ENCODE measurements at places on chromosomes 1 and 21.
A peak's percentile ranks its signal among the peaks of the same experiment; 100 is the strongest.

DNA sequence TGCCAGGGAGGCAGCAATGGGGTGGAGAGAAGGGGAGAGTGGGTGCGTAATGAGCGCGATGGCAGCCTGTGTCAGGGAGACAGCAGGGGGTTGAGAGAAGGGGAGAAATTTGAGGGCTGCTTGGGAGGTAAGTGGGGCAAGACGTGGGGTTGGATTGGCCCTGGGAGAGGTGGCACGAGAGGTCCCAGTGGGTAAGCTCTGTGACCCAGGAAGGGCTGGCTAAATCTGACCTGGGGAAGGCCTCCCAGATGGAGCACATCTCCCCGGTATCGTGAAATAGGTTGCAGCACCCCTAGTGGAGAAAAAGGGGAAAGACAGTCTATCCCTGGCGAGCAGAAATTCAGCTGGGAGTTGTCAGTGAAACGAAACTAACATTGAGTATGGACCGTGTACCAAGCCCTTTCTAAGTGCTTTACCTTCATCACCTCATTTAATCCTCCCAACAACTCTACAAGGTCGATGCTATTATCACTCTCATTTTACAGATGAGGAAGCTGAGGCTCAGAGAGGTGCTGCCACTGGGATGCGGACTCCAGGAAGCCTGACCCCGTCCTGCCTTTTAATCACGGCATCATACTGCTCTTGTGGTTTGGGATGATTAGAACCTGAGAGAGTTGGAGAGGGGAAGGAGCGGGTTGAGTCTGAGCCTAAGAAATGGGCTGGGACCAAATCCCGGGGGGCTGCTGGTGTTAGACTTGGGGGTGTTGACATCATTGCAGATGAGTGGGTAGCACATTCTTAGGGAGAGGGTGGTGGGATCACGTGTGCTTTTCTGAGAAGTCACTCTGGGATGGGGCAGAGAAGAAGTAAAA, 56.6 kb upstream of the RPL11 start:
- DNase-seq, result peak; percentile 69

DNA sequence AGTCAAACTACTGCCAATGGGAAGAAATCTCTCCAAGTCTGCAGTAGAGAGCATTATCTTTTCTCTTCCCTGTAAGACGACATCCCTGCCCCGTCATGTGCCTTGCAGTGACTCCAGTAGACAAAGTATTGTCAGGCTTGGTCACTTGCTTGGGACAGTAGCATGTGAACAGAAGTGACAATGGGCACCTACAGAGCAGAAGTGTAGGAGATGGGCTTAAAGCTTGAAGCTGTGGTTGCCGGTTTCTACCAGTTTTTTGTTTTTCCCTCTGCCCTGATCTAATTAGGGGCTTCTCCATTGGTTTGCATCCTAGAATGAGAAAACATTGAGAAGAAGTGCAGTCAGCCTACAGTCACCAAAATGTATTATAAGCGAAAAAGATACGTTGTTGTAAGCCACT, 12.7 kb downstream of the F3 start:
- DNase-seq, result no peak

DNA sequence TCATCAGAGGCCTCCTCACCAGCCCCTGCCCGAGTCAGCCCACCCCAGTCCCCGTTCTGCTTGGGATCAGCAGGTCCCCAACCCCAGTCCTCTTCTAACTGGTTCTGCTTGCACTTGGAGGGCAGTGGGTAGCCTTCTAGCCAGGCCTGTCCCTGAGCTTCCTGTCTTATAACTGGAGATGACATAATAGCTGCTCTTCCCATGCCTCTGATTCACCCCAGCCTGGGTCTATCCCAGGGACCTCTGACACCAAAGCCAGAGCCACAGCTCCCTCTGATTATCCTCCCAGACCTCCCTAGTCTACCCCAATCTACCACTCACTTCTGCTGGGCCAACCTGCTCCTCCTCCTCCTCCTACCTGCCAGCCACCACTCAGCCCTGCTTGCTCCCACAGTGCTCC, 31.4 kb downstream of the IQGAP3 start:
- DNase-seq, result no peak

- DNase-seq, result no peak
Observed at GRCh38 chr1:87121711-87122163, 206.9 kb upstream of the LMO4 start.

DNA sequence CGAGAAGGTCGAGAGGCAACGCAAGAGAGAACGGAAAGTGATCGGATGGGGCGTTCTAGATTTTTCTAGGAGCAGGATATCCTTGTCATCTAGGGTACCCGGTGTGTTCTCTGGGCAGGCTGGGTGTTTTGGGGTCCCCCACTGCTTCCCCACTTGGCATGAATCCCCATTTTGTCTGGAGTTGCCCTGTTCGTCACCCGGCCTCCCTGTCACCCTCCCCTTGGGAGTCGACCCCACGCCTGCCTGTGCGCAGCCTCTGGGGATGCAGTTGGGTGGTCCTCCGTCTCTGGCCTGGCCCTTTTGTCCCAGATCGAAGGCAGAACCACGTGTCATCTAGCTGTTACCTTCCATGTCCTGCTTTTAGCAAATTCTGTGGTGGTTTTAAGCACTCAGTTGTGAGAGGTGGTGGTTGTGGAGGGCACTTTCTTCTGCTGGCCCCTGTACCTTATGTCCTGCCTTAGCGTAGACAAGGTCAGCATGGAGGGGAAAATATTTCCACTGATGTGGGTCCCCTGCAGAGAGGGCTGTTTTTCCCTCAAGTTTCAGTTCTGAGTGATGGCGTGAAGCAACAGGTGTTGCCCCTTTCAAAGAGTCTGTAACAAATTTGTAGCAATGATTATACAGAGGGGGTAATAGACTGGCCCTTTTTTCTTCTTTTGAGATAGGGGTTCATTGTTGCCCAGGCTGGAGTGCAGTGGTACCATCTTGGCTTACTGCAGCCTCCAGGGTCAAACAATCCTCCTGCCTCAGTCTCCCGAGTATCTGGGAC, 35.6 kb downstream of the CHAF1B start:
- DNase-seq, result no peak

DNA sequence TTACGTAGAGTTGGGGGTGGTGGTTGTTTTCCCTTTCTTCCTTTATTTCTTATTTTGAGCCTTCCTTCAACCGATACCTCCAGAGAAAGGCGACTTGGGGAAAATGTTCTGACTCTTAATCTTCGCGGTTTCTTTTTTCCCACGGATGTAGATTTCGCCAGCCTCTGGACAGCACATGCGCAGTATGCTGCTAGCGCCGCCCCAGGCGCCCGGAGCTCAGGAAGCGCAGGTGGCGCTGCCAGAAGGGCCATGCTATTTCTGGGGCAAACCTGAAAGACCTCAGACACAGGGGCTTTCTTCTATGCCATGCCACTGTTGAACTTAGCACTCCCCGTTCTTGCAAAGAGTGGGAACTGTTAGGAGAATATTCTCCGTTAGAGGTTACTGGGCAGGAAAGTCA, 392.1 kb downstream of the KIF26B start:
- DNase-seq, result no peak

GRCh38 chr1:98003442-98003841, 82.6 kb upstream of the DPYD start:
- DNase-seq, result no peak

DNA sequence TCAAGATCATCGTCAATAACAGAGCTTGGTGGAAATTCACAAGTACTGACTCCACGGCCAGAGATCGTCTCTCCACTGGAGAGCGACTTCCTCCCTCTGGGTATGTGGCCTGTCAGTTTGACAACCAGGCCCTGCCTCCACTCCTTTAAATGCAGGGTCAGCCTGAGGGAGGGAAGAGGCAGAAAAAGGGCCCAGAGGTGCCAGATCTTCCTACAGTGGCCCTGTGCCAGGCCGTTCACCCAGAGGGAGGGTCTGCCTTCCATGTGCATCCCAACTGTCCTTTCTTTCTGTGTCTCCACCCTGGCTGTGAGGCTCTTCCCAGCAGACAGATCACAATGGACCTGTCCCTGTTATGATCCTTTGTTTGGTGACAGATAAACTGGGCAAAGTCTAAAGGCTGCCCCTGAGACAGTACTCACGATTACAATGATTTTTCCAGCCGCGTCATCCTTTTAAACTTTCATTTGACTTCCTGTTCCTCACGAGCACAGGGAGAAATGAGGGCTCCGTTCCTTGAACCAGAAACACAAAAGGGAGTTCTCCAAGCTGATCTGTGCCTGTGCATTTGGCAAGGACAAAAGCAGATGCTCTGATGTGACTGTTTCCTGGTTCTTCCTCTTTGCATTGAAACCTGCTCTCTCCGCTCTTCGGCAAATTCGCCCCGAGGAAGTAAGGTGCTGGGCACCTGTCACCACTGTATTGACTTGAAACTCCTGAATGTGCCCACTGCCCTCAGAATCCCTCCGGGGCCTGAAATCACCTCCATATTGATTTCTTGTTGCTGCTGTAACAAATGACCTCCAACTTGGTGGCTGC, 126.7 kb downstream of the PGBD5 start:
- peak; percentile 8 for DNase-seq

GRCh38 chr1:150420560-150421265, 56.8 kb downstream of the RPRD2 start:
- no peak for DNase-seq

DNA sequence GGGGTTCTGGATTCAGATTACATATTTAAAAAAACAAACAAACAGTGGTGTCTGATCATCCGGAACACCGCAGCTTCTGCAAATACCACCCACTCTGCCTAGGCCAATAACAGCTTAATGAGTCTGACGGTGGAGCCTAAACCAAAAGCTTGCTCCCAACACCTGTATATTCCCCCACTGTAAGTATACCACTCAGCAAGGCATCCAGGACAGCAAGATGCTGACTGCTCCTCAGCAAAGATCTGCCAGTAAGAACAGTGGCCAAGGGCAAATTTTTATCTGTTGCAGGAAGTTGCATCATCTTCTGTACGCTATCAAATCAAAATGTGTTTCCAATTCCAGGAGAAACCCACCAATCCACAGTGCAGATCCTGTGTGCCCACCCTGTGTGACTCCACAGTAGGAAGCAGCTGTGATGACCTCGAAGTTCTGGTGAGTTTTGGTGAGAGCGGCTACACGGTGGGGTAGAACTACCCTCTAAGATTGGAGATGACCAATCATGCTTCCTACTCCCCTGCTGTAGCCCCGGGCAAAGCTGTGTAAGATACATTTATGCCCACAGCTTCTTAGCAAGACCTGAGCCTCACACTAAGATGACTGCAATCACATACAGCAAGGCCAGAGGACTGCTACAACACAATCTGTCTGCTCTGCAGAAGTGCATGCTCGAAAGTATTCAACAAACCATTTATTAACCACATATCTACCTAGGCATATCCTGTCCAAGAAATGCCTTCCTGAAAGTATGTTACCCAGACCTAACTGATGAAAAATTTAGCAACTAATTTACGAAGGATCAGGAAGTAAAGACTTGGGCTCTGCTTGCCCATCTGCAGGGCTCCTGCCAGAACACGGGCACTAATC, 30.5 kb downstream of the SIPA1L2 start:
- no peak for DNase-seq

DNA sequence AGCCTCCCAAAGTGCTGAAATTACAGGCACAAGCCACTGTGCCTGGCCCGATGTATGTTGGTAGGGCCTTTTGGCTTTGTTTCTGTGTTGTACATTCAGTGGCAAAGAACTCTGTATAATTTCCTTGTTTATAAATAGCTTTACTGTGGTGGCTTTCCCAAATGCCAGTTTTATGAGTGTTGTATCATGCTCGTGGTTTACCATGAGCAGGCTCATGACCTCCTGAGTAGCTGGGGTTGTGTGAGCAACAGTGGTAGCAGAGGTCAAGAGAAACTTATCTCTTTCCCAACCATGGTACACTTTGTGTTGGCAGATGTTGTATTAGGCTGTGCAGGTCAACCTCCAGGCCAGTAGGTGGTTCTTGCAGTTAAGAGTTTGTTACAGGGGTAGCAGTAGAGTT, 420.4 kb upstream of the BEND5 start:
- DNase-seq, result no peak

- DNase-seq, result peak; percentile 53
Observed at GRCh38 chr1:230067871-230068620, 1.0 kb downstream of the GALNT2 start.

DNA sequence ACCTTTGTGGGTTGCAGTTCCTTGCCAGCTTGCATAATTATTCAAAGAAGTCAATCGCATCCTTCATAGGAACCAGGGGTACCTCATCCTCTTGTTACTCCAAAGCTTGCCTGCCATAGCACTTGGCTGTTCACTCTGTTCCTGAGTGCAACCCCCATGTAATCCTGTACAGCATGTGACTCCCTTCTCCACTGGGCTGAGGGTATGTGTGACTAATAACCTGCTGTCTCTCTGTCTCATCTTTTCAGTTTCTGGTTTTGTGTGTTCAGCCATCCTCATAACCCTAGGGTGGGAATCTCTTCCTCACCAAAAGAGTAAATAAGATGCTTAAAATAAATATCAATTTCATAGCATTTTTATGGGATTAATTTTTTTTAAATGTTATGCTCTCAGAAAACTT, 351.9 kb downstream of the S1PR1 start:
- DNase-seq, result no peak

DNA sequence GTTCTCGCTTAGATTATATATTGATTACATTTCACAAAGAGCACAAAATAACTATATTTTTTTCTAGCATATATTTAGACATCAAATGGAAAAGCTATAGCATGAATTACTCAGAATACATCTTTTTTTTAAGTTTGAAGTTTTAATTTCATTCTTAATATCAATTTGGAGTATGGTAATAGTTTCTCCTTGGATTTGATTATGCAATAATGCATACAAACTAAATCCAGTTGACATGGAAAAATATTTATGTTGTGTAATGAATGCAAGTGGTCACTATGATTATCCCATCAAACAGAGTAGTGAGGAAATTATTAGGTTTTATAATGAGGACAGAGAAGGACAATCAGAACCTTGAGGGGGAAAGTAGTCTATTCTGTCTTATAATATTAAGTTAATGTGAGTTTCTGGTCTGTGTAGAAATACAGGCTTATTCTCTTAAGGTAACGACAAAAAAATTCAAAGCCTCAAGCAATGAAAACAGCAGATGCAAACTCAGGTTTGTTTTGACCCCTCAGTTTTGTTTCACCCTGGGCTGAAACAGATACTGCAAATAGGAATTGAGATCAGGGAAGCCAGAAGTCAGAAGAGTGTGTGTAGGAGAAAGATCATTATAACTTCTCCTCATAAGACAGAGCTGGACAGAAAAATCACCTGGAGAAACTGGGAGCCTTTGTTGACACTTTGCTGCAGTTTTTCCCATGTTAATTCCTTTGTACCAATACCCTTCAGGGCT, 23.7 kb downstream of the LRRC8B start:
- no peak for DNase-seq

DNA sequence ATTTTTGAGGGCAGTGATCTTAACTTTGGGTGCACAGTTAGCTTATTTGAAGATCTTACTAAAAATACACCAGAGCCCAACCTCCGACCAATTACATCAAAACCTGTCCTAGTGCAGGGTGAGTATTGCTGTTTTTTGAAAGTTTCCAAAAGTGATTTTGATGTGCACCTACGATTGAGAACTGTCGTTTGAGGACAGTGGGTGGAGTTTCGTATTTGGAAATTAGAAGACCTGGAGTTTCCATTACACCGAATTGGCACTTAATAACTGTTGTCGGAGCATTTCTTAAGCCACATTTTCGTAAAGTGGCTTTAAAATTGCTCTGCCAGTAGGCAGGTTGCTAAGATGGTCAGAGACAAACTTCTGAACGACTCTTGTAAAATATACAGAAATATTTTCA, 1.1 kb downstream of the SOD1 start:
- no peak for DNase-seq

Data from activated naive CD4-positive, alpha-beta T cell treated with anti-CD3 and anti-CD28 coated beads, Interleukin-2, amount 10 ng/mL, durations not matched to agents 7 days and 5 days (primary cell).